Neural progenitor cell (in vitro differentiated cells): ENCODE measurements at places on chromosomes 7 and 10. TPM values are rescaled to one million over a fixed set of nuclear protein-coding genes. Genes with fewer than 3 reads are reported as not detected.

- peaks cover 5% of the 10 kb centered on the region for H3K4me1 ChIP-seq
- no peak overlapping the region for H3K4me3 ChIP-seq
- H3K27me3 ChIP-seq, result no peaks in the 10 kb centered on the region
- DNase-seq, result no peak
- H3K36me3 ChIP-seq, result no peaks in the 10 kb centered on the region
- no peak overlapping the region for H3K27ac ChIP-seq
Measured at GRCh38 chr10:5615316-5615715, 51.1 kb downstream of the ASB13 start.

- no peak overlapping the region for H3K27ac ChIP-seq
- no peaks in the 10 kb centered on the region for H3K27me3 ChIP-seq
- no peak overlapping the region for H3K4me3 ChIP-seq
- H3K36me3 ChIP-seq, result no peaks in the 10 kb centered on the region
- DNase-seq, result peak; percentile 16
Measured at GRCh38 chr7:117592011-117592635, 112.3 kb downstream of the CFTR start.

DNA sequence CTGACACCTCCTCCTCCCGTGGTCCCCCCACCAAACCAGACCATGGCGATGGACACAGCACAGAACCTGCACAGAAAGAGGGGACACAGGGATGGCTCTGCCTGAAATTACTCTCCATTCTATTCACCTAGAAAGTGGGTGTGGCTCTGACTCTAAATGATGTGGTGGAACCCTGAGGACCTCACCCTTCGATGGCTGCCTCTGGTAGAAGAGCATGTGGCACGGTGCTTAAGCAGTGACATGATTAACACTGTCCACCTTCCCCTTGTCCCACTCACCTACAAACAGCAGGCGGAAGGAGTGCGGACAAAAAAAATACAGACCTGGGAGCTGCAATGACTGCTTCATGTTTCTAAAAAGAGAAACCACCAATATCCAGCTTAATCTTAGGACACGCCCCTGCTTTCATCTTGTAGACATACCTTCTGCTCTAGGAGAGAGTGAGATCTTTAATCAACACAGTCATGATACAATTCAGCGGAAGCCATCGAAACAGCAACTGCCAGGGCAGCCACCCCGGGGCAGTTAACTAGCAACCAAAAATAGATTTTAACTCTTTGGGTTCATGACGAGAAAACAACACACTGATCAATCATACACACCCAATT is 11.4 kb downstream of the JCAD start:
- H3K4me3 ChIP-seq, result no peak overlapping the region
- no peaks in the 10 kb centered on the region for H3K36me3 ChIP-seq
- no peaks in the 10 kb centered on the region for H3K27me3 ChIP-seq
- H3K27ac ChIP-seq, result no peak overlapping the region

DNA sequence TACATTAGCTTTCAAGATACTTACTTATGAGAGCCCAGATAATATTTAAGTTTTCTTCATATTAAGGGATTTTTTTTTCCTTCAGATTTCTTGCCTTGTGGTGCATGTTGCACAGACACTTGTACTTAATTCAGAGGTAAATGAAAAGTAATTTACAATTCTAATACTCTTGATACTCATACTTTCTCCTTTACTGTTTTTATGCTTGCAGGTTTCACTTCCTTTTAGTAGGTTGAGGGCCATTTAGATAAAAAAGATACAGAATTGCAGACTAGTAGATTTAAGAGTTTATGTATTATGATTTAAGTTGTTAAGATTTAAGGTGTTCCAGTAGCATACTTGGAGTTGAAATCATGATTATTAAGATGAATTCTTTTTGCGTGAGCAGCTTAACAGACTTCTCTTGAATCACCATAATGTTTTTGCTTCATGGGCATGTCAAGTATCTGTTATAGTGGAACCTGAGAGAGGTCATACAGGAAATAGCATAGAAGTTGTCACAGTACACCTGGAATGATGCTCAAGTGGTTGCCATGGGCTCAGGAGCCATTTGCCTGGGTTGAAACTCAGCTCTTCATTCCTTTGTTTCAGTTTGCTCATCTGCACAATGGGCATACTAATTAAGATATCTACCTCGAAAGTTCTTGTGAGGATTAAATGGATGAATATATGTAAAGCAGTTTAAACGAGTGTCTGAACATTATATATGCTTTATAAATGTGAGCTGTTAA is 174.8 kb upstream of the PRPS1L1 start:
- H3K36me3 ChIP-seq, result no peaks in the 10 kb centered on the region
- no peak overlapping the region for H3K4me3 ChIP-seq
- H3K27me3 ChIP-seq, result no peaks in the 10 kb centered on the region
- no peak for DNase-seq

- peaks cover 26% of the 10 kb centered on the region for H3K4me1 ChIP-seq
- no peaks in the 10 kb centered on the region for H3K27me3 ChIP-seq
- no peaks in the 10 kb centered on the region for H3K36me3 ChIP-seq
- peak overlapping the region; percentile 24 for H3K27ac ChIP-seq
Measured at GRCh38 chr7:113824117-113824823, 94.5 kb downstream of the PPP1R3A start.

DNA sequence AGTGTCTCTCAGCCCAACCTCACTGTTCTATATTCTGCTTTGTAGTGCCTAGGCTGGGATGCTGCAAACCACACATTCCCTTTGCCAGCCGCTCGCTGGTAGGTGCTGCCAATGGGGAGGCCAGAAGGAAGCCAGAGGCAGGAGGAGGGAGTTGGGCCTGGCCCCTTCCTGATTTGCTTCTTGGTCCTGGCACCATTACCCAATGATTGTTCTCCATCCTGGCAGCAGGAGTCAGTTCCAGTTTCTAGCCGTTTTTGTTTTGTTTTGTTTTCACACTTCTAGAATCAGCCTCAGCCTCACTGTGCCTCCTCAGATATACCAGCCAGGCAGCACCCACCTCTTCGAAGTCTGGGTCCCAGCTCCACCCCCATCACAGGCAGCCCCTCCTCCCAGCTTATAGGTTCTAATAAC is 27.4 kb upstream of the LOXL4 start:
- H3K36me3 ChIP-seq, result no peaks in the 10 kb centered on the region
- no peaks in the 10 kb centered on the region for H3K27me3 ChIP-seq
- H3K4me1 ChIP-seq, result peaks cover 3% of the 10 kb centered on the region

DNA sequence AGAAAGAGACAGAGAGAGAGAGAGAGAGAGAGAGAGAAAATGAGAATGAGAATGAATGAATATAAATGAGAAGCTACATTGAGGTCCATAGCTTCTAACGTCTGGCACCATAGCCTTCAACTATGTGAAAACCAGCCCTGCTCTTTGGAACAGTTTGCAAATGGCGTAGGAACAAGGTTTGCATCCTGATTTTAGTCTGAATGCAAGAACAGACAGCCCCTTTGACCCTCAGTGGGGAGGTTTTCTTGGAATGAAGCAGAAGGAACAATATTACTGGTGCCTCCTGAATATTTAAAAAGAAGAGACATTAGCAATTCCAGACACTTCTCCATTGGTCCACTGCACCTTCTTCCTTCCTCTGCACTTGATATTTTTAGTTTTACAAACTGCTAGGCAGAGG is 23.0 kb downstream of the LHPP start:
- H3K27me3 ChIP-seq, result no peaks in the 10 kb centered on the region
- no peak for DNase-seq
- no peaks in the 10 kb centered on the region for H3K4me1 ChIP-seq
- H3K27ac ChIP-seq, result no peak overlapping the region
- H3K36me3 ChIP-seq, result no peaks in the 10 kb centered on the region

DNA sequence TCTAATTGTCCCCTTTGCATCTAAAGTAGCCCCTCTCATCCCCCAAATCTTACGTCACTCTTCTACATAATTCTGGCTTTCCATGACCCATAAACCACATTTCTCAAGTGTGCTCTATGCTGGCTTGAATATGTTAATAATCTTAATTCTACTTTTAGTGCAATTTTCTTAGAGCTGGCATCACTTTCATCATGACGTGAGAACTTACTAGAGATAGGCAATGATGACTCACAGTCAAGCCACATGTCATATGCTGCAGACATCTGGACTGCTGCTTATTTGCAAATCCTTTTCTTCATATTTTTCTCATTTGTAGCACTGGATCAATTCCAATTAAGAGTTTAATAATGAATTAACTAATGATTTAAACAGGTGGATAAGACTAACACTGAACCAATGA is 260.7 kb upstream of the PRKCQ start:
- H3K4me3 ChIP-seq, result no peak overlapping the region
- no peaks in the 10 kb centered on the region for H3K36me3 ChIP-seq
- no peaks in the 10 kb centered on the region for H3K27me3 ChIP-seq

GRCh38 chr7:2200584-2200980 is 32.2 kb downstream of the MAD1L1 start:
- H3K4me3 ChIP-seq, result no peak overlapping the region
- no peaks in the 10 kb centered on the region for H3K27me3 ChIP-seq
- H3K36me3 ChIP-seq, result no peaks in the 10 kb centered on the region
- H3K4me1 ChIP-seq, result no peaks in the 10 kb centered on the region
- DNase-seq, result no peak

GRCh38 chr7:116468534-116468933 is 31.0 kb upstream of the CAV2 start:
- H3K4me3 ChIP-seq, result no peak overlapping the region
- no peaks in the 10 kb centered on the region for H3K4me1 ChIP-seq
- no peak overlapping the region for H3K27ac ChIP-seq
- DNase-seq, result no peak
- H3K27me3 ChIP-seq, result no peaks in the 10 kb centered on the region
- H3K36me3 ChIP-seq, result no peaks in the 10 kb centered on the region

DNA sequence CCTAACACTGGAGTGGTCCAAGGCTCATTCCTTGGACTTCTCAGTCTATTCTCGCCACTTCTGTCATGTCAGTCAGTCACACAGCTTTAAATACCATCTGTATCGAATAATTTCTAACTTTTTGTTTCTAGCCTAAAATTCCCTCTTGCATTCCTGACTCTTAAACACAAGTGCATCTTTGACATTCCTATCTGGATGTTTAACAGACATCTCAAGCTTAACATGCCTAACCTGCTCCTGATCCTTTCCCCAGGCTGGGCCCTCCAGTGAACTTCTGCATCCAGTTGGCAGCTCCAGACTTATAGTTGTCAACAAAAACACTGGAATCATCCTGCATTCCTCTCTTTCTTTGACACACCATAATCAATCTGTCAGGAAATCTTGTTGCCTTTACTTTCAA is 4.5 kb upstream of the ABCB4 start:
- H3K4me1 ChIP-seq, result peaks cover 4% of the 10 kb centered on the region
- H3K27me3 ChIP-seq, result peaks cover 39% of the 10 kb centered on the region
- no peak for DNase-seq

- no peaks in the 10 kb centered on the region for H3K36me3 ChIP-seq
- no peak for DNase-seq
- H3K27me3 ChIP-seq, result no peaks in the 10 kb centered on the region
- H3K4me3 ChIP-seq, result no peak overlapping the region
- no peak overlapping the region for H3K27ac ChIP-seq
- no peaks in the 10 kb centered on the region for H3K4me1 ChIP-seq
Measured at GRCh38 chr7:69373171-69374043, 224.9 kb upstream of the AUTS2 start.

- H3K27me3 ChIP-seq, result no peaks in the 10 kb centered on the region
- H3K4me1 ChIP-seq, result no peaks in the 10 kb centered on the region
- H3K27ac ChIP-seq, result no peak overlapping the region
- H3K4me3 ChIP-seq, result no peak overlapping the region
Measured at GRCh38 chr10:129373718-129374117, 93.3 kb upstream of the MGMT start.

GRCh38 chr10:3770611-3771110 is 14.3 kb downstream of the KLF6 start:
- no peak overlapping the region for H3K4me3 ChIP-seq
- DNase-seq, result peak; percentile 73
- H3K36me3 ChIP-seq, result no peaks in the 10 kb centered on the region
- no peaks in the 10 kb centered on the region for H3K27me3 ChIP-seq

GRCh38 chr7:84123965-84124547 is 70.5 kb downstream of the SEMA3A start:
- DNase-seq, result peak; percentile 28
- H3K4me3 ChIP-seq, result no peak overlapping the region
- peaks cover 10% of the 10 kb centered on the region for H3K36me3 ChIP-seq
- H3K27ac ChIP-seq, result peak overlapping the region; percentile 75
- no peaks in the 10 kb centered on the region for H3K27me3 ChIP-seq

GRCh38 chr7:25846722-25847121 is 305.3 kb upstream of the NFE2L3 start:
- H3K27ac ChIP-seq, result no peak overlapping the region
- H3K36me3 ChIP-seq, result no peaks in the 10 kb centered on the region
- H3K4me1 ChIP-seq, result peaks cover 8% of the 10 kb centered on the region
- DNase-seq, result no peak
- H3K27me3 ChIP-seq, result peaks cover under 1% of the 10 kb centered on the region
- no peak overlapping the region for H3K4me3 ChIP-seq

- H3K4me1 ChIP-seq, result peaks cover under 1% of the 10 kb centered on the region
- DNase-seq, result no peak
- no peaks in the 10 kb centered on the region for H3K27me3 ChIP-seq
- H3K4me3 ChIP-seq, result no peak overlapping the region
Measured at GRCh38 chr7:114939484-114940097, 17.7 kb downstream of the MDFIC start.

DNA sequence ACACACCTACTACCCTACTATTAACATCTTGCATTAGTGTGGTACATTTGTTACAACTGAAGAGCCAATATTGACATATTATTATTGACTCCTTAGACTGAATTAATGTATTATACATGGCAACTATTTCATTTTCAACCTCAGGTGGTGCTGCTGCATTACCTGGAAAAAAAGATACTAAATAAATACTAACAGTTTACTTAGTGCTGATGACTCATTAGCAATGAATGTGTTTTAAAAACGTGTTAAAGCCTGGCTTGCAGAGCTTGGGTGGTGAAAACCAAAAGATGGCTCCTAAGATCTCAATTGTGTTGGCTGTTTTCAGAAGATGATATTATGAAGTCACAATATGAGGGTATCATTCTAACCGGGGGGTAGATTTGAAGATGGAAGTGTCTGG is 34.8 kb downstream of the CFAP43 start:
- H3K36me3 ChIP-seq, result no peaks in the 10 kb centered on the region
- no peak overlapping the region for H3K27ac ChIP-seq
- no peak overlapping the region for H3K4me3 ChIP-seq
- H3K27me3 ChIP-seq, result no peaks in the 10 kb centered on the region

DNA sequence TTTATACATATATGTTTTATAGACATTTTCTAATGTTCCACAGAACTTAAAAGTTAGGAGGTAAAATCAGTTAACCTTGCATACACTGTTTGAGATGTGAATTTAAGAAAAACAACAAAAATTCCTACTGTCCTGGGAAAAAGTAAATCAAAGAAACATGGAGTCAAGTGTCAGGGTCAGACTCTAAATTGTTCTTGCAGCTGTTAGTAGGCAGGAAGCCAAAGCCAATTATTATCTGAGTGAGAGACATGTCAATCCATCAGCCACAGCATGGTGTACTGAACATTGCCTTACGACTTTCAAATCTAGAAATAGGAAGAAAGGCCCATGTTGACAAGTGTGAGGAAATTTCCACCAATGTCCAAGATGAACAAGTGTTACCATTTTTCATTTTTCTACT is 461.2 kb upstream of the MBL2 start:
- no peaks in the 10 kb centered on the region for H3K27me3 ChIP-seq
- H3K4me1 ChIP-seq, result no peaks in the 10 kb centered on the region
- H3K27ac ChIP-seq, result no peak overlapping the region
- no peaks in the 10 kb centered on the region for H3K36me3 ChIP-seq

- H3K27ac ChIP-seq, result no peak overlapping the region
- H3K27me3 ChIP-seq, result no peaks in the 10 kb centered on the region
- H3K4me1 ChIP-seq, result no peaks in the 10 kb centered on the region
- no peak for DNase-seq
Measured at GRCh38 chr10:123634221-123634620, 31.9 kb upstream of the GPR26 start.

The FLNC gene
- total RNA-seq, result 6.7 and 23.7 TPM in 2 replicates

The RBP3 gene
- not detected in 2 replicates for total RNA-seq

The FKBP6 gene
- total RNA-seq, result not detected in 2 replicates

The TCERG1L gene
- 1.5 and 1.8 TPM in 2 replicates for total RNA-seq

The TEX36 gene
- total RNA-seq, result not detected in 2 replicates

The ACTL6B gene
- total RNA-seq, result not detected in 2 replicates

The EPHB6 gene
- total RNA-seq, result 4.8 and 14.2 TPM in 2 replicates

The SRGN gene
- total RNA-seq, result not detected in 2 replicates
